ENCODE measurements at places on chromosomes 2 and 18. TPM values are rescaled to one million over a fixed set of nuclear protein-coding genes. Genes with fewer than 3 reads are reported as not detected.

Gene NAT8
- polyA plus RNA-seq, result 0.29 TPM

Gene STARD6
- polyA plus RNA-seq, result not detected

Gene GALNT3
- 0.97 TPM for polyA plus RNA-seq

Gene SIX3
- not detected for polyA plus RNA-seq

DNA sequence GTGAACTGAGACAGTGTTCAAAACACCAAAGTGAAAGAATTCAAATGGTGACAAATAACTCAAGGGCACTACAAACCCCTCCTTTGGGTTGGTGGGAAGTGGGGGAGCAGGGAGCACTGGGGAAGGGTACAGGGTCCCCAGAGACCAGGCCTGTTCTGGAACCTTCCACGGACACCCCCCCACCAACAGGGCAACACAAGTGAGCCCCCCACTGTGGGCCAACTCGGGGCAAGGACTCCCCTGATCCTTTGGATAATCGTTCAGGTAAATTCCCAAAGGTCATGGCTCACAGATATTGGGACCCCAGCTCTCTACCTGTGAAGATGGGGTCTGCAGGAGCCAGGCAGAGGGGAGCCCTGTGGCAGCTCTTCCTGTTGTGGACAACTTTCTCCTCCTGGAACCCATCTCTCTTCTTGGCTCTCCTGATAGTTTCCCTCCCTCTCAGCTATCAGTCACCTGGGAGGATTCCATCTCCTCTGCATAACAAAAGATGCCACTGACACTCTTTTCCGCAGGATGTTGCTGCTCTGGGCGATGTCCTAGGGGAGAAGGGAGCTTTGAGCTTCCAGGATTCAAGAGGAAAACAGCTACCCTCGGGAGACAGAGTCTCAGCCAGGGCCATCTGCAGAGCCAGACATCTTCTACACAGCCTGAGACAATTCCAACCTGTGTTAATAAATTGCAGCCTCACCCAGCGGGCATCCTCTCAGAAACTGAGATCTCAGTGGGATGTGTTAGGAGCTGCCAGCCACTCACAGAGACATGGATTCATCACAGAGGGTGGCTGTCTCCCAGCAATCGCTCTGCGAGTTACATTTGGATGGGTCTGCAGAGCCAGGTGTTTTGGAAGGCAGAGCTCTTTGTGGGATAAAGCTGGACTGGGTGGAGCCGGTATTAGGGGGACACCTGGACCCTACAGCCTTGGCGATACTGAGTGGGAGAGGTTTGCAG lies 35.4 kb downstream of the MBP start:
- DNase-seq, result no peak

- DNase-seq, result no peak
Measured at GRCh38 chr18:58201733-58202730, 158.0 kb downstream of the NEDD4L start.

DNA sequence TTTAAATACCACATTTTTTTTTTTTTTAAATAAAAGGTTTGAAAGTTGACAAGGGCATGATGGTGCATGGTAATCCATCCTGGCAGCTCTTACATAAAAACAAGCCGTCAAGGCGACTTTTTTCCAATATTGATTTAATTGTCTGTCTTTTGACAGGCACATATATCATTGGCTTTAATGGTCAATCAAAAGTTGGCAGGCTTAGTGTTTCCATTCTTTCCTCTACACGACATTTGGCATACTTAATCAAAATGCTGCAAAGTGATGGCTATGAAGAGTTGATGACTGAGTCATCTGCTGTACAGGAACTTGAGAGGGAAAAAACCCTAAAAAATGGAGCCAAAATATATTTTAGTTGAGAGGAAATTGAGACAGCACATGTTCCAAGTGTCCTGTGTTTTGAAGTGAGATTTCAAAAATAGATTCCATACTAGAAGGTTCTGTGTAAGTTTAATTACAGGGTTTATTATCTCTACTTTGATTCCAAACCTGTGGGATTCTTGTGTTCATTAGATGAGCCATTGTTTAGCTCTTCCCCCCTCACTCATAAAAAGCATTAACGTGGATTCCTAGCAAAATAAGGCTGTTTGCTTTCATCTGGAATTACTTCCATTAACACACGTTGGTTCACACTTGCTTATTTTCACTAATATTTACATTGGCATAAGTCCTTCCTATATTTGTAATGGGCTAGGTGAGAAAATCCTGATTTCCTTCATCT lies 3.2 kb downstream of the TSHZ1 start:
- DNase-seq, result no peak

- no peak for DNase-seq
Measured at GRCh38 chr2:162928356-162928755, 89.8 kb upstream of the KCNH7 start.

DNA sequence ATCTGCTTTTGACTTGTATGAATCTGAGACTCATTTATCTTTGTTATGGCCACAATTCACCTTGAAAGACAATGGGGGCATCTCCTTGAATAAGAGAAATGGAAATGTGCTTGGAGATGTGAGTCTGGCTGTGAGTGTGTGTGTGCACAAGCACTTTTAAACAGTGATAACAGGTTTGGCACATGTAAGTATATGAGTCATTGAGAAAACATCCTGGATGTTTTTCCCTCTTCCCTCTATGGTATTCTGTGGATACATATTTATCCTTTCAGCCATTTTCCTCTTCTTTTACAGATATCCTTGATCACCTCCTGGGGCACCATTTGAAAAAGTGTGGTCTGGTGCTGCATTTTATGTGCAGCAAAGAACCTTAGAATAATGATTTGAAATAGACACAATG lies 317.3 kb upstream of the THUMPD2 start:
- DNase-seq, result no peak

DNA sequence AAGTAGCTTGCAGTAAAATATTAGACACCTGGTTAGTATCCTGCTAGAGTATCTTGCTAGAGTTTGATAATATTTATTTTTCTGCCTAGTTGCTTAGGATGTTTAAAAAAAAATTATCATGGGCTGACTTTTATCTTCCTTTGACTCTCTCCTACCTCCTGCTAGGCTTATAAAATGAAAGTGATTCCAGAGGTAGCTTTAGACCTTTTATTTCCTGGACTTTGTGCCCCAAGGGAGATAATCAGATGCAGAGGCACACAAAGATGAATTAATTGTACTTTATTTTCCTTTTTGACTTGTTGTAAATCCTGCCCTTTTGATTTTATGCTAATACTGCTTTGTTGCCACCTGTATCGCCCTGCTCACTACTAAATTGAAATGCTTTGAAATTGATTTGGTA lies 130.7 kb downstream of the WDSUB1 start:
- DNase-seq, result no peak

DNA sequence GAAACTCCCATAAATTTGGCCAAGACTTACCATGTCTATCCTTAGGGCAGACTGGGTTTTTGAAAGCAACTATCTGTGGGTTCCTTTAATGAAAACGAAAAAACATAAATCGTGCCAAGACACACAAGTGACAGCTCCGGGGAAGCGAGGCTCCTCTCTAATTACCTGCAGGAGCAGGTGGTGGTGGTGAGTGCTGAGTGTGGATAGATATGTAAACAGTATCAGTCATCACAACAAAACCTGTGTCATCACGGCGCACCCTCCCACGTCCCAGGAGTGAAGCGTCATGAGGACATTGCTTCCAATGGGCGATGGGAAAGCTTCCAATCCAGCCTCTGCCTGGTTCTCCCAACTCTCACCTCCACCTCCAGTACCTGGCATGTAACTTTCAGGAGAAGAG lies 31.3 kb downstream of the ACKR3 start:
- no peak for DNase-seq

- no peak for DNase-seq
Measured at GRCh38 chr2:189350540-189351209, 90.6 kb upstream of the WDR75 start.

DNA sequence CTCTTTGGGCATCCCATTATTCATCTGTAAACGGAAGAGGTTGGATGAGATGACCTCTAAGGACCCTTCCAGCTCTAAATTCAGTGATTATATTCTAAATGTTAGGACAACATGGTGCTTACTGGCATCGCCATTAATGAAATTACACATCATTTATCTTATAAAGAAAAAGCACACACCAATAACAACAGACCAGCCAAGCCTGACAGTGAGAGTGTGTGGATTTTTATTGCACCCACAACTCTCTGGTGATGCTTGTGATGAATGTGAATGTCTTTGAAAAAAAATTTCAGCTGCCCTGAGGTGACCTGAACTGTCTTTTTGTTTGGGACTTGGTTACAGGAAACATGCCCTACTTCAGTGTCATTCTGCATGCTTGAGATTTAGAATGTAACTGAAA lies 513.3 kb upstream of the NRP2 start:
- DNase-seq, result no peak
